CD8-positive, alpha-beta memory T cell (primary cell): ENCODE measurements at places on chromosomes 2 and 18.

DNA sequence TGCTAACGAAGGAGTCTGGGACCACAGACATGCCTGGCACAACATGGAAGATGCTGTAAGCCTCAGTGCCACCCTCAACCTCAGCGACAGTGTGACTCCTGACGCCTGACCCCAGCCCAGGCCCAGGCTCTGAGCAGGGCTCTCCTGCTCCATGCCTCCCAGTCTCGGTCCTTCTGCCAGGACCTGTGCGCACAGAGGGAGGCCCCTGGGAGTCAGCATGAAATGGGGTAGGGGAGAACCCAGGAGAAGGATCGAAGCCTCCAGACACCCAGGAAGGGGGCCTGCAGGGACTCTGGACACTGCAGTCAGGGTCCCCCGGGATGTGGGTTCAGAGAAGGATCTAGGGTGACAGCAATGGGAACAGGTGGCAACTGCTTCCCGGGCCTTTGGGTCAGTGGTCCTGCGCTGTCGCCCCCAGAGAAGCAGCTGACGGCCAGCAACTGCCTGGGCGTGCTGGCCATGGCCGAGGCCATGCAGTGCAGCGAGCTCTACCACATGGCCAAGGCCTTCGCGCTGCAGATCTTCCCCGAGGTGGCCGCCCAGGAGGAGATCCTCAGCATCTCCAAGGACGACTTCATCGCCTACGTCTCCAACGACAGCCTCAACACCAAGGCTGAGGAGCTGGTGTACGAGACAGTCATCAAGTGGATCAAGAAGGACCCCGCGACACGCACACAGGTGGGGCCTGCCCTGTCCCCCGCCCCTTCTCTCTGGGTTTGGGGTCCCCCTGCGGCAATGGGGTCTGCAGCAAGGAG lies 233.9 kb downstream of the ATAD2B start:
- no peak for DNase-seq

- no peak for DNase-seq
Observed at GRCh38 chr18:26429535-26430226, 118.7 kb downstream of the KCTD1 start.

- DNase-seq = no peak
Observed at GRCh38 chr2:169291517-169291916, 70.8 kb downstream of the LRP2 start.

GRCh38 chr18:59961070-59961469 lies 61.3 kb downstream of the PMAIP1 start:
- DNase-seq = no peak

DNA sequence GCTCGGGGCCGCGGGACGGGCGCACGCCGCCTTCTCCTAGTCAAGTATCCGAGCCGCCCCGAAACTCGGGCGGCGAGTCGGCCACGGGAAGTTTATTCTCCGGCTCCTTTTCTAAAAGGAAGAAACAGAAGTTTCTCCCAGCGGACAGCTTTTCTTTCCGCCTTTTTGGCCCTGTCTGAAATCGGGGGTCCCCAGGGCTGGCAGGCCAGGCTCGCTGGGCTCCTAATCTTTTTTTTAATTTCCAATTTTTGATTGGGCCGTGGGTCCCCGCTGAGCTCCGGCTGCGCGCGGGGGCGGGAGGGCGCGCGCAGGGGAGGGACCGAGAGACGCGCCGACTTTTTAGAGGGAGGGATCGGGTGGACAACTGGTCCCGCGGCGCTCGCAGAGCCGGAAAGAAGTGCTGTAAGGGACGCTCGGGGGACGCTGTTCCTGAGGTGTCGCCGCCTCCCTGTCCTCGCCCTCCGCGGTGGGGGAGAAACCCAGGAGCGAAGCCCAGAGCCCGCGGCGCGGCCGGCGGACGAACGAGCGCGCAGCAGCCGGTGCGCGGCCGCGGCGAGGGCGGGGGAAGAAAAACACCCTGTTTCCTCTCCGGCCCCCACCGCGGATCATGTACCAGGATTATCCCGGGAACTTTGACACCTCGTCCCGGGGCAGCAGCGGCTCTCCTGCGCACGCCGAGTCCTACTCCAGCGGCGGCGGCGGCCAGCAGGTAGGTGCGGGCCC lies 617 bp downstream of the FOSL2 start:
- peak; percentile 55 for DNase-seq

DNA sequence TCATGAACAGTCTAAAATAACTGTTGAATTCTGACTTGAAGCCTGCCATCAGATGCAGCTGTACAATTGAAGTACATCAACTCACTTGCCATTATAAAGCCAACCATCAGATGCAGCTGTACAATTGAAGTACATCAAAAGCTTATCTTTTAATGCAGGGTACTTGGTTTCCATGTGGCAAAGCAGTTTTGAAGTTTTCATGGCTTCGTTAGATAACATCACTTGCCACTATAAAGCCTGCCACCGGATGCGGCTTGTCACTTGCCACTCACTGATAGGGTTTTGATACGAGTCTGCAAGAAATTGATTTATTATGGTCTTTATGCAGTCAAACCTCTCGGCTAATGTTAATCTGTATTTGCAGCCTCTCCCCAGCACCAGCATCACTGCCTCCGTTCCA lies 1605.8 kb downstream of the SUCLG1 start:
- DNase-seq = no peak

DNA sequence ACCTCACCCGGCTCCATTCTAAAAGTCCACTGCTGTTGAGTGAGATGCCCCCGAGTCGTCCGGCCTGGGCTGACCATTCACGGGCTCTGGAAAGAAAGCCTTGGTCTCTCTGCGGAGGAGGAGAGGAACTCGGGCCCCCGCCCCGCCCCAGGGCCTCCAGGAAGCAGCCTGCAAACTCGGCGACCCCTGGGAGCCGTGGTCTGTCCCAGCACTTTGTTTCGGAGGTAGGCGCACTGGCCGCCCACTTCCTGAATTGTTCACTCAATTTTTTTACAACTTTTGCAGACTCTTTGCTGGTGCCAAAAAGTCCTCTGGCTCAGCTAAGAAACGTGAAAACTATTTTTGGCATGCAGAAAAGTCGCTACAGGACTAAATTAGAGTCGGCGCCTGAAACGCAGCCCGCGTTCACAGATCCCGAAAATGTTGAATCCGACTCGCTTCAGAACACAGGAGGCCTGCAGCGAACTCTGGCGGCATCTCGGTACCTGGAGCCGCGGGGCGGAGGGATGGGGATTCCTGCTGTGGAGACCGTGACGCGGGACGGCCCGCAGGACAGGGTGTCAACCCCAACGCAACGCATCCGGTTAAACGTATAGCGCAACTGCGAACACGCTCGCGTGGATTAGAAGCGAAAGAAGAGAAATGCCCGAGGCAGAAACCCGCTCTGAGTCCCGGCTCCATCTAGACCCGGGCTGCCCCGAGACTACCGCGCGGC lies 1.5 kb downstream of the PXDN start:
- DNase-seq = no peak

- no peak for DNase-seq
Observed at GRCh38 chr2:45625824-45626223, 14.8 kb upstream of the SRBD1 start.

GRCh38 chr2:925309-925708 lies 25.3 kb upstream of the SNTG2 start:
- DNase-seq = no peak

DNA sequence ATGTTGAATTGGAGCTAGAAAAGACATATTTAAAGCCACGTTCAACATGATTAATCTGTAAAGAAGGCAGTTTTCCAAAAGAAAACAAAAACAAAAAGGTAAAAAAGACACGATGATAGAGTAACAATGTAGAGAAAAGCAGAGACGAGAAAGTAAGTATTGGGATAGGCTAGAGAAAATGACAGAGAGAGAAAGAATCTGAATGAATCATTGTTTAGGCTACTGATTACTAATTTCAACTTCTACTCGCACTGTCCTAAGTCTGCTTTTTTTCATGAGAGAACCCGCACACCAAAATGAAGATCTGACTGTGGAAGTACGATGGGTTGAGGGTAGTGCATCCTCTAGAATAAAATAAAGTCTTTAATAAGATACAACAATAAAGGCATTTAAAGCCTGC lies 1599.2 kb upstream of the TMEFF2 start:
- DNase-seq = no peak

DNA sequence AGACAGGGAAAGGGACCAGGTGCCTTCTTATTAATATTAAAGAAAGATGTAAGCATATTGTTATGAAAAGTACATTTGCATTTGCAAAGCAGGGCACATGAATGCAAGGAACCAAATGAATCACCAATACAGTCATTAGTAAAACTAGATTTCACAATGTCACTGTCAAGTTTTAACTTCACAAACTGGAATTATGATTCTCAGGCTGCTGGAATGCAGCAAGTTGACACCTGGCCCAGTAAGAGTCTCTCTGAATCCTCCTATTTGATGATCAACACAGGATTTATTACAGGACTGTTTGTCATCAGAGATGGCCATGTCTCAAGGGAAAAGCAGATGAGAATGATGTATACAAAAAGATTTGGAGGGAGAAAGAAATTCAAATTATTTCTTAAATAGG lies 72.9 kb upstream of the STK39 start:
- DNase-seq = no peak

GRCh38 chr18:24595561-24596031 lies 135.2 kb downstream of the HRH4 start:
- no peak for DNase-seq

DNA sequence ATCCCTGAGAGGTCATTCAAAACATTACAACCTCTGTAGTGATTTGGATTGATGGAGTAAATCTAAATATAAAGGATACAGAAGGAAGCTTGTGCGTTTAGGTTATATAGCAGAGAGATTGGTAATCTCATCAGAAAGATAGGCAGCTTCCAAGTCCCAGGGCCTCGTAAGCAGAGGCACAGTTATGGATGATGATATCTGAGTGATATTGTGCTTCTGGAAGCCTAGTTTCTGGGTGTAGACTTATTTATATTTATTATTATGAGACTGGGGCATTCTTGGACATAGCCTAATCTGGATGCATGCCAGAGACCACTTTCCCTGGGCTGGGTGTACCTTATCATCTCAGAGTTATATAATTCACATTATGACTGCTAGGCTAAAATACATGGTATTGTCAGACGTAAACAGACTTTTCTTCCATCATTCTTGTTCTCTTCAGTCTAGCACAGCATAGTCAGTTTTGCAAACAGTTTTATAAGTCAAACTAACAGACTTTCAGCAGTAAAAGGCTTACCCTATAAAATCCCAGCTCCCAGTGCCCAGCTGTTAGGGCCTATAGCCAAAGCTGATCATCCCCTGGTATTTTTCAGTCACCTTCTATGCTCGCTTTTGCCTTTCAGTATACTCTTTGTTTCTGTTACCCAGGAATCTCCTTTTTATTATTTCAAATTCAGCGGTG lies 47.9 kb downstream of the RAB3GAP1 start:
- DNase-seq = no peak

DNA sequence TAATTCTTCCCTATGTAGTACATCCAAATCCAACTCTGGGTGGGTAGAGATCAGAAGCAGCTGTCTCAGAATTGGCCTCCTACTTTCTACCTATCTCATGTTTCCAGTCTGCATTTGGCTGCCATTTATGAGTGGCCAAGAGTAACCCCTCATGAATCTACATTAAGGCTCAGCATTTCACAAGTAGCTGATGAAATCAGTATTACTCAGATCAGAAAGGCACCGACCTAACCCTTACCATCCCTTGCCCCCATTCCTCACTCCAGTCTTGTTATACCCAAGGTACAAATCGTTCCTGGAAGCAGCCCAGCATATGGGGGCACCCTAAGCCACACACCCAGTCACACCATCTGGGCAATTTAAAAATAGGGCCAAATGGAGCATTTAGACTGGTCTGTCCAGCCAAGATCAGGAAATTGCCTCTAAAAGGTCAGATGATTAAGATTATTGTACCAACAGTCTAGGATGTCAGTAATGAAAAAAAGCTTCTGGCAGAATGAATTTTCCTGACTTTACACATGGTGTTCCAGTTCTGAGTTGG lies 37.1 kb downstream of the CD28 start:
- no peak for DNase-seq

- DNase-seq = peak; percentile 48
Observed at GRCh38 chr2:172484253-172484652, 56.9 kb downstream of the ITGA6 start.

DNA sequence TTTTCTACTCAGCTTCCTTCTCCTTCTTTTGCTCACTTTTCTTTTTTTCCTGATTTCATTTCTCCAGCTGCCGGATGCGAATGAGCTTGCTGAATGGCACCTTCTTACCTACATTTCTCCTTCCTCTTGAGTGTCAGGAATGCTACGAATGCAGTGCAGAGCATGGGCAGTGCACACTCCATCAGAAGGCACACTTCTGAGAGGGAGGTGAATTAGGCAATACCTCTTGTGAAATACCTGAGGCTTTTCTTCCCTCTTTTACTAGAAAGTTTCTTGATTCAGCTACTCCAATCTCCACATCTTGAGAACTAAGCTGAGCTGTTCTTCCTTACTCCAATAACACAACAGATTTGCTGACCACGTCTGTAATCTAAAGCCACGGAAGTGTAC lies 51.1 kb downstream of the PLEKHM3 start:
- no peak for DNase-seq

- no peak for DNase-seq
Observed at GRCh38 chr18:78789850-78790249, 189.8 kb upstream of the SALL3 start.

DNA sequence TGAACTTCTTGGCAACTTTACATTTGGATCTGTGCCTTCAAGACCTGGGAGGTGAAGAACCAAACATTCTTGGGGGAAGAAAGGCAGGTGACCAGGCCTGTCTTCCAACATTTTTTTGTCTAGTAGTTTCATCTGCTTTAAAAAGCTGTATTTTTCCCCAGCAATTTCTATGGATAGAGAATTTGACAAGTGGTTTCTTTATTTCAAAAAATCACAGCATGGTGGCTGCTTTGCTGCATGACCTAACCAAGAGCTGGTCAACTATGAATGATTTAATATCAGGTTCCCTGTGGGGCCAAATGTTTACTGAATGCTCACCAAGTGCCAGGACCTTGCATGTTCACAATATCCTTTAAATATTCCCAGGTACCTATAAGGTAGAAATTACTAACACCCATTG lies 19.1 kb downstream of the LRP2 start:
- no peak for DNase-seq

DNA sequence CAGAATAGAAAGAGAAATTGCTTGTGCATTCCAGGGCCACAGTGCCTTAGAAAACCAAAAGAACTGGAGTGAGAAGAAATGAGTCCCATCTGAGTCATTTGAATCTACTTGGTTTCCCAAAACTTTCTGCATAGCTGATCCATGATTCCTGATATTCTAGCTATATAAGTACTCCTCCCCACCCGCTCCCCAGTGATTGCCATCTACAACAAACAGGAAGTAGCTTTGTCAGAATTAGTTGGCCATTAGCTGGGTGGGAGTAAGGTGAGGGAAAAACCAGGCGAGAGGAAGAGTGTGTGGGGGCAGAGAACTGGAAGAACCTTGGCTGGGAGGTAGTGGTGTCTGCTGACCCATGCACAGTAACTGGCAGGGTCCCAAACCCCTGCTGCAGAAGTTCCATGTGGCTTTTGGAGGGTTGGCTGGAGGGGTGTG lies 122.1 kb downstream of the ACAA2 start:
- DNase-seq = no peak
